Iris pigment epithelial cell (primary cell): ENCODE measurements at places on chromosomes 7 and 10.

DNA sequence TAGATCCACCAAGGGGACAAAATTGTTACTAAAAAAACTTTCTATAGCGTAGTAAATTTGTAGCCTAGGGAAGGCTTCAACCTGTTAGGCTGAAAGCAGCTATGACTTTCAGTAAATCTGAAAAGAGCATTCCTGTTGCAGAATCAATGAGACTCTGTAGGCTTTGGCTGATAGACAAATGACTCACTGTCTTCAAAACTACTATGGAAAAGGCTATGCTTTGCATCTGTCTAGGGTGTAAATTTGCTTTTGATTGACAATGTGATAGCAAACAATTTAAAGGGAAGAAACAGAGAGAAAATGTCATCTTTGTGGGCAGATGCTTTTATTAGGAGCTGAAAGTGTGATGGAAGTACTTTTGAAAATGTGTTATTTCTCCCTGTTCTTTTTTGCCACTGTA is 60.6 kb downstream of the ARL5B start:
- DNase-seq, result peak; percentile 25

DNA sequence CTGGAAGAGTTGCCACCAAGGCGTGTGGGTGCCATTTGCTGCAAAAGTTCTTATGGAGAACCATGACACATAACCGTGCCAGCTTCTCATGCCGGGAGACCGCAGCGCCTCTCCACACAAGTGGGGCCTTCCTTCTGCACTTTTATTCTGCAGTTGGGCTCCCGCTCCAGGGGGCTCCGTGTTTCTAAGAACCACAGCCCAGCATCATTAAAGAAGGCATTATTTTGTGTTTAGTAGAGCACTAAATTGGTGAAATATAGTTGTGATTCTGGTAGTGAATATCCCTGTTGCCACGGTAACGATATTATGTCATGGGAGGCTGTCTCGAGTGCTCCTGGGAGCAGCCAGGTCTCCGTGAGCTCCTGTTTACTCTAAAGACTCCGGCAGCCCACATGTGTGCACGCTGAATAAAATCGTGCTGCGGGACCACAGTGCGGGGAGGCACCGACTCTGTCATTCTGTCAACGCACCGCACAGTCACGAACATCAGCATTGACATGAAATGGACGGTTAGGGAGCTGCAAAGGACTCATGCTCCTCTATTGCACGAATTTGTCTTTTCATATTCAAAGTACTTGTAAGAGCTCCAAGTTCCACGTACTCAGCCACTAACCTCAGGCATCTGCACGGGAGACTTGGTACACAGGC is 68.8 kb upstream of the PITRM1 start:
- DNase-seq, result no peak

- DNase-seq, result no peak
These were observed 349.0 kb upstream of the MTPN start for GRCh38 chr7:136326045-136326609.

GRCh38 chr7:50262446-50262845 is 42.1 kb upstream of the IKZF1 start:
- DNase-seq, result no peak

- DNase-seq, result no peak
These were observed 27.4 kb downstream of the ASZ1 start for GRCh38 chr7:117399820-117400422.

- DNase-seq, result no peak
These were observed 131.6 kb upstream of the NPY start for GRCh38 chr7:24152356-24152755.

DNA sequence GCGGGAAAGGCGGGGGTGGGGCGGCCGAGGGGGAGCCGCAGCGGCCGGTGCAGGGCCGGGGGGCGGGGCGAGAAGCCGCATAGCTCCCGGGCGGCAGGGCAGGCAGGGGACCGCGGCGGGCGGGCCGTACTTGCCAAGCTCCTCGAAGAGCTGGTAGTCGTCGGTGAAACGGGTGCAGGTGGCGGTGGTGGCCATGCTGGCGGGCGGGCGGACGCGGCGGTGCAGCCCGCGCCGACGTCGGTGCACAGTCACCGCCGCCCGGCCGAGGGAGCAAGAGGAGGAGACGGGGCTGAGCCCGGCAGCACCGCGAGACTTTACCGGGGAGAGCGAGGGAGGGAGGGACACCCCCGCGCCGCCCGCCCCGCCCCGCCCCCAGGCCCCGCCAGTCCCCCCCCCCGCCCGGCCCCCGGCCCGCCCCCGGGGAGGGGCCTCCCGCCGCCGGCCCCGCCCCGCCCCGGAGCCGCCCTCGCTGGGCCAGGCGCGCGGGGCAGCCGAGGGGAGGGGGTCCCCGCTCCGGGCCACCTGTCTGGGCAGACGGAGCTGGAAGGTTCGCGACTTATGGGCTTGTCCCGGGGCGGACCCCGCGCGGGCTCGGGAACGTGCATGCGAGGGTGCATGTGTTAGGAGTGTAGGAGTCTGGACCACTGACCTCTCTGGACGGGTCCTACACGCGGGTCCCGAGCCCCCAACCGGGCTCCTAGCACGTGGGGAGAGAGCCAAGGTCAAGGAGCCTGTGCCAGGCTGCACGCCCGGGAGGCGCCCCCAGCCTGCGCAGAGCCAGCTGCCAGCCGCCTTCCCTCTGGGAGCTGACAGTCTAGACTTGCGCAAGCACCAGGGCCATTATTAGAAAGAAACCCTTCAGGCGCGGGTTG is at the start of gene CAMK2G:
CAMK2G (minus strand) TSS at position 289 of the 872 bp plus-strand sequence; CDS start at position 195, 94 bp downstream.
- DNase-seq, result peak; percentile 83

DNA sequence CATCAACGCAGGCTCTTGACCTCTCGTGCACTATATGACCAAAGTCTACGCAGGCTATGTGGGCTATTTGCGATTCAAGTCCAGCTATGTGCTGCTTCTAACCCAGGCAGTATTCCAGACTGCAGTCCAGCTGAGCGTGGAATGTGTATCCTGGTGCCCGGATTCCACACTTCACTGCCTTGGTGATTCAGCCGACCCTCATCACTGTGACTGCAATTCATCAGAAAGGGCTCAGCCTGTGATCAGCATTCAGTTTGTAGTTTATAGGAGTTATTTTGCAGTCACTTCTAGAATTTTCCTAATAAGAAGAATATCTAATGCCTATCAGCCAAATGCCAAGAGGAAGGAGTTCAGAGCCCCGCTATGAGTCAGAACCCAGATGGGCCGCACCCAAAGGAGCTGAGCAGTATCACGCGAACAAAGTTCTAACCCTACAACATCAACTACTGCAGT is 119.8 kb upstream of the LANCL2 start:
- peak; percentile 75 for DNase-seq

GRCh38 chr10:101301111-101301731 is 52.7 kb upstream of the BTRC start:
- DNase-seq, result peak; percentile 57

DNA sequence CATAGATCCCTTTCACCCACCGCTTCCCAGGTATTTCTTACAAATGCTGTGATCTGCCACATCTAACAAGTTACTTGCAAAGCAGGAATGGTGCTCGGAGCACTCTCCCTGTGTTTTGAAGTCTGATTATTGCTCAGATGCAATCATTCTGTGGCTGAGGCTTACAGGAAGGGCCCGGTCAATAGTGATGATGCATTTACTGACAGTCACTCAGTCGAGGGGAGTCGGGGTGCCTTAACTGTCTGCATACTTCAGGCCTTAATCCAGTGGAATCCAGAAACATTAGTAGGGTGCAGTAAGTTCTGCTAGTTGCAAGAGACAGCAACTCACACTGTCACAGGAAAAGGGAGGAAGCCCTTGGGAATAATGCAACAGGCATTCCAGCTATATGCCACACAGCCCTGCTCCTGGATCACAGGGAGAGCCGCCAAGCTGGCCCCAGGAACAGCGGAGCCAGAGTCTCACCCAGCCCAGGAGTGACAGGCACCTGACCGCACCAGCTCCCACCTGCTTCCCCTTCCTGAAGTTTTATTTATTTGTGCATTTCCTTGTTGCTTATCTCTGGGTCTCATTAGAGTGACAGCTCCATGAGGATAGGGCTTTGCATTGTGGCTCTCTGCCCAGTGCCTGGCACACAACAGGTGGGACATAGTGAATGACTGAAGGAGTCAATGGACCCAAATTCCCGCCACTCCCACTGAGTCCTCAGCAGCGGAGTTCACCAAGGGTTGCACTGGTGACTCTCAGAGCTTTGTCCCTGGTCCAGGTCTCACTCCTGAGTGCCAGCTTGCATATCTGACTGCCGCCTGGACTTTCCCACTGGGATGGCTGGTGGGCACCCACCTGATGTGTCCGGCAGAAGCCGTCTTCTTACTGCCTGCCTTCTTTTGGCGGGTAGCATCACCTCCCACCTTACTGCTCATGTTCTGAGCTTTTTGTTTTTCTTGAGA is 212.5 kb upstream of the SH2B2 start:
- peak; percentile 78 for DNase-seq

DNA sequence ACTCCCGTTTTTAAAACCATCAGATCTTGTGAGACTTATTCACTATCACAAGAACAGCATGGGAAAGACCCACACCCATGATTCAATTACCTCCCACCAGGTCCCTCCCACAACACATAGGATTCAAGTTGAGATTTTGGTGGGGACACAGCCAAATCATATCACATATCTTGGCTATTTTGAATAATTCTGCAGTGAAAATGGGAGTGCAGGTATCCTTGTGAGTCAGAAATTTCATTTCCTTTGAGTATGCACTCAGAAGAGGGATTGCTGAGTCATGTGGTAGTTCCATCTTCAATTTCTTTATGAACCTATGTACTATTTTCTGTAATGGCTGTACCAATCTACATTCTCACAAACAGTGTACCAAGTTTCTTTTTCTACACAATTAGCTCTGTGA is 125.8 kb downstream of the ANKRD7 start:
- DNase-seq, result no peak
